Daoy (cell line): ENCODE measurements at places on chromosomes 16 and 17.

DNA sequence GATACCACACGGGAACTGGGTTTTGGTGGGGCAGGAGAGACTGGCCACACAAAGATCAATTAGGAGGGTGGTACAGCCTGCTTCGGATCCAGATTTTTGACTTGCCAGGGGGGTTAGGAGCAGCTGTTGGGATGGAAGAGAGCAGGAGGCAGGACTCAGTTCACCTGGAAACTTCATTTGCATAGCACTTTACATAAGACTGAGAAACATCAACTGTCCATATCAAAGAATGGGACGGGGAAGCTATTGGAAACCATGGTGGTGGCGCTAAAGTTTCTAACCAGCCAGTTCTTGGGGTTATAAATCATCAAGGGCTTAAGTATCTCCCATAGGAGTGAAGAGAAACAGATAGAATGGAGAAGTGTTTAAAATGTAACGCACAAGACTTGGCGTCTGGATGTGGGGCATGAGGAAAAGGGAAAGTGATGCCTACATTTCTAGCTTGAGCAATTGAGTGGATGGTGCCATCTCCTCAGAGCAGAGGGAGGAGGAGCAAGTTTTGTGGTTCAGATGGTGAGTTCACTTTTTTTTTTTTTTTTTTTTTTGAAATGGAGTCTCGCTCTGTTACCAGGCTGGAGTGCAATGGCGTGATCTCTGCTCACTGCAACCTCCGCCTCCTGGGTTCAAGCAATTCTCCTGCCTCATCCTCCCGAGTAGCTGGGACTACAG is 6.4 kb upstream of the SRCAP start:
- no peak for DNase-seq

GRCh38 chr16:81158964-81159363 is 62.8 kb upstream of the GCSH start:
- no peak for DNase-seq

- no peak for DNase-seq
These were observed 28.2 kb upstream of the CACNG1 start for GRCh38 chr17:67016039-67016762.

- DNase-seq, result no peak
These were observed 7.1 kb upstream of the CPSF4L start for GRCh38 chr17:73268582-73269328.

GRCh38 chr16:89210165-89210903 is 7.2 kb upstream of the ZNF778 start:
- no peak for DNase-seq

DNA sequence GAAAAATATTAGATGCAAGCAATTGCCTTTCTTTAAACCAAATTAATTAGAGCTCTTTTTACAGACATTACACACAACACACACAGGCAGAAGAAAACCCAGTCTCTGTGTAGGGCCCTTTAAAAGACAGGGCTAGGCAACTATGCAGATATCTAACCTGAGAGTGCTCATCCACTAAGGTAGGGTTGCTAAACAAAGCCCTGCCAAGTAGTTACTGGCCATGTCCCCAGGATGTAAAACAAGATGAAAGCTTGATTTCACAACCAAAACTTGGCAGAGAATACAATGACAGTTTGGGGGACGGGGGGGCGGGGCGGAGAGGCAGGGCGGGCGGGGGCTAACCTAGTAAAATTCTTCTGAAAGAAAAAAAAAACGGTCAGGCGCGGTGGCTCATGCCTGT is 669.0 kb upstream of the CA10 start:
- no peak for DNase-seq

GRCh38 chr17:7579001-7579833 is at the start of gene CD68:
Gene CD68 (plus strand): TSS chr17:7579638. CDS start chr17:7579678, 40 bp downstream.
- peak; percentile 97 for DNase-seq

- peak; percentile 13 for DNase-seq
These were observed 116.9 kb upstream of the CDH13 start for GRCh38 chr16:82509691-82510430.

DNA sequence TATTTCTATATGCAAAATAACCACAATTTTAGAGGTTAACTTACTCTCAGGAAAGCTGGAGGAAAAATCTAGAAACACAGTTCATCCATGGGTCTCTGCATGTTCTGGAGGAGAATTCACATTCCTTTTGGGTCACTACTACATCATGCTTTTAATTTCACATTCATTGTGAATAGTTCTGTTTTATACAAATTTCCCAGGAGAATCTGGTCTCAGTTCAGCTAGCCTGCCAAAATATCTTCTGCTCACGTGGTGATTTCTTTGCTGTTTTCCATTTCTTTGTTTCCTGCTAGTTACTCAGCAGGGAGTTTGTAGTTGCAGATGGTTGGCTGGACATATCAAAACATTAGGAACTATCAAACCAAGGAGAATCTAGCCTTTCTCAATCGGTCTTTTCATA is at the start of gene ABCA9:
Gene ABCA9, minus strand, starts transcription at position 106 of the 400 bp plus-strand sequence. CDS start 9,801 bp downstream, outside the sequence.
- no peak for DNase-seq

- DNase-seq, result peak; percentile 33
These were observed 28.7 kb upstream of the DDX52 start for GRCh38 chr17:37671824-37672547.

- no peak for DNase-seq
These were observed 122.9 kb downstream of the CACNG3 start for GRCh38 chr16:24378999-24379398.

DNA sequence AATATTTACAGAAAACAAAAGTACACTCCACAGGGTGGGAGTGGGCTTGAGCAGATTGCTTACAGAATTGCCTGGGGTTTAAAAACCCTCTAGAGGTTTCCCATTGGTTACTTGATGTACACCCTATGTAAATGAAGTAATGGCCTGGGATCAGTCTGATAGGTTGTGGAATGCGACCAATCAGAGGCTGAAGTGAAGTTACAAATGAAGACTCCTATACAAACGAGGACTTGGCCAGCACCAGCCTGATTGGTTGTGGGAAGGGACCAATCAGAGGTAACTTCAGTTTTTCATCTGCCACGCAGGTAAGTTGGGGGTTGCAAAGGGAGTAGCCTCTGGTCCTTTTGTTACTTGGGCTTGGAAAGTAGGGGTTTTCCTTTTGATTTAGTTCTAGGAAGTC is 8.8 kb downstream of the EEF2K start:
- DNase-seq, result no peak

DNA sequence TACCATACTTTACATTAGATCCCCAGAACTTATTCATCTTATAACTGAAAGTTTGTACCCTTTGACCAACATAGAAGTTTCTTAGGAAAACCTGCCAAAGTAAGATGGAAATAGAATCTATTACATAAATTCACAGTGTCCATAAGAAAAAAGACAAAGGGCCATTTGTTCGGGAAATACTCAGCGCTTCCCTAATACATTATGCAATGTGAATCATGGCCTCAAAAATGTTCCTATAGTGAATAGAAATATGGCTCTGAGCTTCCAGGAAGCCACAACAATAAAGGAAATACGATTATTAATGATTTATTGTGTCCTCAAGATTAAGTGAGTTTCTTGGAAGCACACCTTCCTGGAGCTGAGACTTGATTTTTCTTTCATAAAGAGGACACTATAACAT is 51.5 kb downstream of the GPRC5B start:
- DNase-seq, result no peak

DNA sequence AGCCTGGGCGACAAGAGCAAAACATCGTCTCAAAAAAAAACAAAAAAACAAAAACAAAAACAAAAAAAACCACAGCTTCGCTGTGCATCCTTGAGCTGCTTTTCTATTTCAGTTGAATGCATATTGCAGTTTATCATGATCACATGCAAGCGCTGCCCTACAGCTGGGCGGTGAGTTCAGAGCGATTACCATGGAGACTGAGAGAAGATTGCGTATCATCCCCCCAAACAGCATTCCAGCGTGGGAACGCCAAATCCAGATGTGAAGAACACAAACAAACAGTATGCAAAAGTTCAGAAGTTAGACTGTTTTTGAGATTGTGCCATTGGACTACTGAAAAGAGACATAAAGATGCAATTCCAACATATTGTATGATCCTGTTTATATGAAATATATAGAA is 15.1 kb upstream of the SLC52A1 start:
- DNase-seq, result no peak

- DNase-seq, result peak; percentile 5
These were observed 852 bp upstream of the HELZ start for GRCh38 chr17:67245694-67246402.

DNA sequence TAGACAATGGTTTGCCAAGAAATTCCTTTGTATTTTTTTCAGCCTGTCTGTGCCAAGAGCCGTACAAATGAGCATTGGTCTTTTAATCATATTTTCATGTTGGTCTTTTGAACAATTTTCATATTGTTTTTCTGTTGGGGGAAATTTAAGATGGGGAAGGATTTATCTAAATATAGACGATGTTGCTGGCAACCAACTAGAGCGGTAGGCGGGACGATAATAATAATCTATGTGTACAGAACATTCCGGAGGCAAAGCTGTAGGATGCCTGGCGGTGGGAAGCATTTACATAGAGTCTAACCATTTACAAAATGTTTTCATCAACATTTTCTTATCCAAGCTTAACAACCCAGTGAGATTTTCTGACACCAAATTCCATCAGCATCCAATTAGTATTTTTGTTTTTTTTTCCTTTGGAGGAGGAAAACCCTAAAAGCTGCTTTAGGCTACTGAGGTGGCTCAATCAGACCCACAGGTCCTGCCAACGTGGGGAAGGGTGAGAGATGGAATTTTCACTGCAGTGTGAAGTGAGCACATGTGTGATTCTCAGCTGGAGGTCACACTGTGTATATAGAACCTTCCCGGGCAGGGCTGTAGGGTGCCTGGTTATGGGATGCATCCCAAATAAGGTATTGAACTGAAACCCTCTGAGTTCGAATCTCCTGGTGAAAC is 11.7 kb upstream of the SEC14L1 start:
- DNase-seq, result no peak

DNA sequence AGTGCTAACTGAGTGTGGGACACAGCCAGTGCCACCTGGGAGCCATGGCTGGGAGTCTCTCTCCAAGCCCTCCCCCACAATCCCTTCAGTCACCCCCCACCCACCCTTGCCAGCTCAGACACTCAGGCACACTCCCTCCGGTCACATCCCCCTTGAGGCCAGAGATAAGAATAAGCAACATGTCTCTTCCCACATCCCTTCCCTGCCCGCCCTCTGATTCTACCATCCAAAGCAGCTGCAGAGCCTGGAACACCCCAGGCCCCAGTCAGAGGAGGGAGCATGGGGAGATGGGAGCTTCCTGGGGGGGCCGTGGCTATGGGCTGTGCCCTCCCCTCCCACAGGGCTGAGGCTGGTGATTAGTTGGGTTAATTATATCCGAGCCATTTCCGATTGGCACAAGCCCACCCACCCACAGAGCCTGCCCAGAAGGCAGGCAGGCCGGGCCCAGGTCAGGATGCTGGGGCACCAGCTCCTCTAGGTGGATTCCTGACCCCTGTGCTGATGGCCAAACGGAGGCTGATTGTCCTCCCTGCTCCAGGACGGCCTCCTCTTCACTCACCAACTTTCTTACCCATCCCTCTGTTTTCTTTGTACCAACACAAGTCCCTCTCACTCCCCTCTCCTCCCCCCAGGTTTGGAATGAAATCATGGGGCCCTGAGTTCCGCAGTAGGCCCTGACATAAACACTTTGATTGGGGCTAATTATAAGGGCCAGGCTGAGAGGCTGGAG is 28.6 kb upstream of the MEIOC start:
- DNase-seq, result no peak

DNA sequence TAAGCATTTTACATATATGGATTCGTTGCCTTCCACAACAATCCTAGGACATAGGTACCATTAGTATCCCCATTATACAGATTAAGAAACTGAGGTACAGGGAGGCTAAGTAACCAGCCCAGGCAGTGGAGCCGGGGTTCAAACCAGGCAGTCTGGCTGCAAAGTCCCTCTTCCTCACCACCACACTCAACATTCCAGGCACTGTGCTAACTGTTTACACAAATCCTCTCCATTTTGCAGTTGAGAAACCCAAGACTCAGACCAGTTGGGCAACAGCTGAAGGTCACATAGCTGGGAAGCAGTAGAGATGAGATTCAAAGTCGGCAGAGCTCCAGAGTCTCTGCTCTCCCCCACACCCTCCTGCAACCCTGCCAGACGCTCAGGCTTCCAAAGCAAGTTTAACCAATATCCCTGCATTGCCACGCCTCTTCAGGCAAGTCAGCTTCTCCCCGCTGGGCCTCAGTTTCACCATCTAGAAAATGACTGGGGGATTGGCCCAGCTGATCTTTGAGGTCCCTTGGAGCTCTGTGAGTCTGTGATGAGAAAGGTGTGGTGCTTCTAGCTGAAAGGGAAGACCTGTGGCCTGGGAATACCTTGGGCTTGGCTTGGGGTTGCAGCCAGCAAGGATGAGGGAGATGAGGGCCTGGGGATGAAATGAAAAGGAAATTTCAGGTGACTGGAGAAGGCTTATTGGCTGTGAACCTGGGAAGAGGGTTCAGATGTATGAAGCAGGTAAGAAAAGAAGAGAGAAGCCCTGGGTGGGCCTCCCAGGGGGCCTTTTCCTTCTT is 14.0 kb downstream of the CCR7 start:
- DNase-seq, result peak; percentile 87

GRCh38 chr16:88561485-88562359 is 8.5 kb upstream of the ZC3H18 start:
- DNase-seq, result peak; percentile 42

DNA sequence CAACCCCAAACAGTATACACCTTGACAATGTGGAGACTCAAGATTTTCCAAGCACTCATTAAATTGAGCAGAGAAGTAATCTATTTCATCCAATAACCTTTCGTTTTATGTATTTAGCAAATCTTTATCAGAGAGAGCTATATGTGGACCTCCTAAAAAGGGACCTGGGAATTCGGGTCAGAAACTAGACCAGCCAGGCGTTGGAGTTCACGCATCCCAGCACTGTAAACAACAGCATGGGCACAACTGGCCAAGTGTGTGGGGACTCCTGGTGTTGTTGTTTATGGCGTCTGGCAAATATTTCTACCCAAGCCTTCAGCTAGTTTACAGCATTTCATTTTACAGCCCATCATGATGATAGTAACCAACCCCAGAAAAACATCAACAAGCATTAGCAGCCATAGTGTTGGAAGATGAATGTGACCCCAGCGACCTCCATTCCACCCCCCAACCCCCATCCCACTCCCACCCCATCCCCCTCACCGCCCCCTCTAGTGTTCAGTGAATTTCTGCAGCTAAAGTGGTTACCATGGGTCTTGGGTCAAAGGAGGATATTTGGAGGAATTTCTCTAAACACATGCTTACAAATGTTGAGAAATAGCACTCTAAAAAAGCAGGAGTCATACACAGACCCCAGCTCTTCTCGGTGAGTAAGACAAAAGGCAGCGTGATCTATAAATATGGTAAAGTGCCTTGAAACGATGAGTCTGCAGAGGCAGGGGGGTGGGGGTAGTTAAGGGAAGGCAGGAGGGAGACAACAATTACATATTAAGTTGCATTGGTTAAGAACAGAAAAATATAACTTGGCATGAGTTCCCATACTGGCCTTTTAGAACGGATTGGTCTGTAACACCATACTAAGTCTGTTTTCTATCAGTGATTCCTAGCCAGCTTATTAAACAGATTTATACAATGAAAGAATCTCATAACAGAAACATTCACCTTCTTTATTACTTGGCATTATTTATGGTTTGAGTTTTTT is 91.4 kb upstream of the TBX2 start:
- peak; percentile 58 for DNase-seq

GRCh38 chr16:71848622-71849021 is 2.8 kb downstream of the ATXN1L start:
- no peak for DNase-seq

GRCh38 chr17:17348872-17349723 is 45.9 kb downstream of the NT5M start:
- DNase-seq, result no peak
